ENCODE measurements at places on chromosomes 7 and 10.

DNA sequence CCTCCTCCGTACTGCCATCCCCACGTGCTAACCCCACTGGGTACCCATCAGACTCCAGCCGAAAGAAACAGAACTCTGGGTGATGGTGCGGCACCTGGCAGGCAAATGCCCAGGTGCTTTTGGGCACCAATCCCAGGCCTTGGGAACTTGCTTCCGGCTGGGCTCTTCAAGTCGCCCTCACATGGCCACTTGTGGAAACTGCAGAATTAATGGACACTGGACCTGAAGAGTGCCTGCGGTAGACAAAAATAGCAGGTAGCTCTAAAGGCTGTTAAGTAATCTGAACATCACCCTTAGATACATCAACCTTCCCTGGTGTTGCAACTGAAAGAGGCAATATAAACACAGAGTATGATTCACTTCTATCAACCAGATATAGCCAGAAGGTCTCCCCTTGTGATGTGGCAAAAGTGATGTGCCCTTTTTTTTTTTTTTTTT lies 644.4 kb downstream of the GRM8 start:
- DNase-seq, result peak; percentile 7

- DNase-seq, result no peak
Measured at GRCh38 chr7:25260862-25261494, 32.7 kb upstream of the NPVF start.

DNA sequence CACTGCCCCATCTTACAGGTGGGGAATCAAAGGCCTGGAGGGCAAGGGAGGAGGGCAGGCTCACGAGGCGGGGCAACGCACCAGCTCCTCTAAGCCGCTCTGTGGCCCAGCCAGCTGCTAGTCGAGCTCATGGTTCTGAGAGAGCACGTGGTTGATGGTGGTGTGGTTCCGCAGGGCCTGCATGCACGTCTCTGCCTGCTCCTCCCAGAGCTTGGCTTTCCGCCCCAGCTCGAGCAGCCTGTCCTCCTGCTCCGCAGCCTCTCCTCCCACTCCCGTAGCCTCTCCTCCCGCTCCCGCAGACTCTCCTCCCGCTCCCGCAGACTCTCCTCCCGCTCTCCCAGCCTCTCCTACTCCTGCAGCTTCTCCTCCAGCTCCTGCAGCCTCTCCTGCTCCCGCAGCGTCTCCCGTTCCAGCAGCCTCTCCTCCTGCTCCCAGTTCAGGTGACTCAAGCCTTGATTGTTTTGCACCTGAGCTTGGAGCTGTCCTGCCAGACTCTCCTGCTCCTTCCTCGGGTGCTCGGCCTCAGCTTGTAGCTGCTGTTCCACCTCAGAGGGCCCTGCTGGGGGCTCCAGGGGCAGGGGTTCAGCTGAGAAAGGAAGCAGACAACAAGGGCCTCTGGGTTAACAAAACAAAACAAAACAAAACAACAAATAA lies 19.1 kb upstream of the MTPAP start:
- no peak for DNase-seq

DNA sequence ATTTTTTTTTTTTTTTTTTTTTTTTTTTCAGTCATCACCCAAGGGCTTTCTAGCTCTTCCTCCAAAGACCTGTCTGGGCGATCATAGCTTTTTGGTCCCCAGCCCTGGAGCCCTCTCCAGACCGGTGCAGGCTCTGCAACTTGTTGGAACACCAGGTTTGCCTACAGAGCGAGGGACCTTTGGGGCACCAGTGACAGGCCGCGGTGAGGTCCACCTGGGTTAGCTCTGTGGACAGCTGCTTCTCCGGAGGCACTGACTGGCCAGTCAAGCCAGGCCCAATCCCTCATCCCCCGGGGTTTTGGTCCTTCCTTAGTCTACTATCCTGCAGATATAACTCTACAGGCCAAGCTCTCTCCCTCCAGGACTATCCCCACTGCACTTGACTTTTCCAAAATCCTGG lies 86.8 kb upstream of the SMNDC1 start:
- no peak for DNase-seq

DNA sequence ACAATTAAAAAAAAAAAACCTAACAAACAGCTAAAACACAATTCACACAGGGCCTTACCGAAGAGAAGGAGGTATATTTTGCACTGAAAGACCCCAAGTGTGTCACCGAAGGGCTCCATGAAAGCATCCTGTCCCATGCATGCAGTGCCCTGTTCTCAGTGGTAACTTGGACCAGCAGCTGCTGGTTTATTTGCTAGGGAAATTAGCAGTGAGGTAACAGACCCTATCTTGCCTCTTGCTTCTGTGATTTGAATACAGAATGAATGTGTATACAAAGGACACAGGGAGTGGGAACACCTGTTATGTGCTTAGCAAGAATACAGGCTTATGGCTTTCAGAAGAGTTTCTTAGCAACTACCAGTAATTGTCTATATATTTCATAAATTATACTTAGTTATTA lies at the start of gene HEPACAM2:
Gene HEPACAM2 (minus strand): TSS at position 160 of the 400 bp plus-strand sequence.
- peak; percentile 89 for DNase-seq
